Stimulated activated CD8-positive, alpha-beta memory T cell treated with anti-CD3 and anti-CD28 coated beads, Interleukin-4, amount 100 ng/mL, for 1 hour (primary cell): ENCODE measurements at places on chromosomes 1 and 21.

- no peak for DNase-seq
Observed at GRCh38 chr1:214700437-214700836, 97.4 kb downstream of the CENPF start.

DNA sequence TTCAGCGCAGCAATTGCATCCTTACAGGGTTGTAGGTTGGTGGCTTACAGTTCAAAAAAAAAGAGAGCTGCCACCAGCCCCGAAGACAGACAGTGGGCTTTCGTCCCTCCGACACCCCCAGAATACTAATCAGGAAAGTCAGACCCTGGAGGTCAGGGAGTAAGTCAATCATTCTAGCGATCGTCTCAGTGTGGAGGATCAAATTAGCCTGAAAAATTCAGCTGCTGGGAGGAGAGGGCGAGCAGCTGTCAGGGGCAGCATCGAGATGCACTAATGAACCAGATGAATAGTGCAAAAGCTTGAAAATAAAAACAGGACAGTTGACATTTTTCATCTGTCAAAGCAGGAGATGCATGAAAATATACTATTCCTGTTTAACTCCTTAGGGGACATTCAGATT lies 138.4 kb downstream of the NEK7 start:
- DNase-seq = no peak

DNA sequence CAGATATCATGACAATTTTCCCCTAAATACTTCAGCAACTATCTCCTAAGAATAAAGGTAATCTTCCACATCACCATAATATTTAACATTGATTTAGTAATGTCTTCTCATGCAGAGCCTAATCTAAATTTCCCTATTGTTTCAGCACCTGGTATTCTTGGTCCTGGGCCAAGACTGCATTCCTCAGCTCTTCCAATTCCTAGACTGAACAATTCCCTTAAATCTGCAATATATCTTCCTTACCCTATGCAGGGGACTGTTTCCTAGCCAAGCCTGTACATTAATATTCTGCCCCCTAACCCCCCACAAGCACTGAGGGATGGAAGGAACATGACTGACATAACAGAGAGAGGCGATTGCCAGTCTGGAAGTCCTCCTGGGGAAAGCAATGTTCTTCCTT lies 28.7 kb upstream of the DISP1 start:
- no peak for DNase-seq

- no peak for DNase-seq
Observed at GRCh38 chr1:51955797-51956527, 34.5 kb downstream of the RAB3B start.

- no peak for DNase-seq
Observed at GRCh38 chr1:84871181-84871580, 21.8 kb downstream of the LPAR3 start.

DNA sequence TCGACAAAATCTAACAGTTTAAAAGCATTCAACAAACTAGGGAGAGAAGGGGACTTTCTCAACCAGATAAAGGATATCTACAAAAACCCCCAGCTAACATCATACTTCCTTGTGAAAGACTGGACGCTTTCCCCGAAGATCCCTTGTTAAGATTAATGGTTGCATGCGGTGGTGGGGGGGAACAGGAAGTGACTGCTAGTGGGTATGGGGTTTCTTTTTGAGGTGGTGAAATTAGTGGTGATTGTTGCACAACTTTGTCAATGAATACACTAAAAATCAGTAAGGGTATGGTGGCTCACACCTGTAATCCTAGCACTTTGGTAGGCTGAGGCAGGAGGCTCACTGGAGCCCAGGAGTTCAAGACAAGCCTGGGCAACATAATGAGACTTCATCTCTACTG lies 26.9 kb upstream of the EYA3 start:
- no peak for DNase-seq

DNA sequence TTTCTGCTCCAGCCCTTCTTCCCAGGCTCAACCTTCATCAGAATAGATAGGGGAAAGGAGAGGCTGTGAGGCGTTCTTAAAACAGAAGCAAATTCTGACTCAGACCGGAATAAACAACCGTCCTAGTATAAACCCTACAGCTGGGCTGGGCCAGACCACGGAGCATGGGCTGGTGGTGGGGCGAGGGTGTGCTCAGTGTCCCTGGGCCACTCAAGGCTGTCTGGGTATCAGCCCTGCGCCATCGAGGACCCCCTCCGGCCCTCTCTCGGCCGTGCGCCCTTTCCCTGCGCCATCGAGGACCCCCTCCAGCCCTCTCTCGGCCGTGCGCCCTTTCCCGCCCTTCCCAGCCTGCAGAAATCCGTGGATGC lies 36.0 kb downstream of the CAPN2 start:
- DNase-seq = no peak

GRCh38 chr1:93969371-93969770 lies 60.1 kb upstream of the GCLM start:
- DNase-seq = no peak

DNA sequence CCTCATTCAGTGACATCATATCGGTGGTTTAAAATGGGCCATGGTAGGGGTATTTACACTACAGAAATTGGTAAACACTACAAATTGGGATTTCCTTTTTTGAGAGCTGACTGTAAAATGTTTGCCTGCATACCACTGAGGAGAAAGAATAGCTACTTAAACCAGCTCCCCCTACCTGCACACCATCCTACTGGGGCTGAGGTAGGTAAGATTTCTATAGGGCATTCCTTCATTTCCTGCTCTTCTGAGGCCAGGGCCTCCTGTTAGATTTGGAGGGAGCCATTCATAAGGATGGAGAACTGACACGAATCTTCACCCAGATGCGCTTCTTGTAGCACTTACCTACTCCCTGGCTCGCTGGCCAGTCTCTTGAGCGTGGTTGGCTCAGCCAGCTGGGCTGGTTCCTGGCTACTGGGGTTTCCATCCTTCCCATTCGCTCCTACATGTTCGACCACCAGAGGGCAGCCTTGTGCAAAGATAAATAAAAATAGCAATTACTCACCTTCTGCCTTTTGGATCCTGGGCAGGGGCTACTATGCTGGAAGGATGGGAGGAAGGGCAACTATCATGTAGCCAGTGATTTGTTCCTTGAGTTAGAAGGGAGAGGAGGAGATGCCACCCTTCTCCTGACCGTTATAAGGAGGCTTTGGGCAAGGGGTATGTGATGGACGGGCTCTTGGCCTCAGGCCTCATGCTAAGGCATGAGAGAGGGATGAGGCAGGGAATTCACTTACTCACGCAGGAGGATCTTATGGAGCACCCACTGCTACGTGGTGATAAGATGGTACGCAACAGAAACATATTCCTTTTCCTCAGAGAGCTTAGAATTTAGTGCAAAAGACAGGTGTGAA lies 10.7 kb downstream of the OPTC start:
- DNase-seq = peak; percentile 55

GRCh38 chr1:110053552-110054428 lies 16.7 kb downstream of the ALX3 start:
- peak; percentile 41 for DNase-seq

- no peak for DNase-seq
Observed at GRCh38 chr1:53077599-53077965, 15.6 kb downstream of the PODN start.

- DNase-seq = no peak
Observed at GRCh38 chr1:59214248-59215208, 82.4 kb upstream of the FGGY start.

DNA sequence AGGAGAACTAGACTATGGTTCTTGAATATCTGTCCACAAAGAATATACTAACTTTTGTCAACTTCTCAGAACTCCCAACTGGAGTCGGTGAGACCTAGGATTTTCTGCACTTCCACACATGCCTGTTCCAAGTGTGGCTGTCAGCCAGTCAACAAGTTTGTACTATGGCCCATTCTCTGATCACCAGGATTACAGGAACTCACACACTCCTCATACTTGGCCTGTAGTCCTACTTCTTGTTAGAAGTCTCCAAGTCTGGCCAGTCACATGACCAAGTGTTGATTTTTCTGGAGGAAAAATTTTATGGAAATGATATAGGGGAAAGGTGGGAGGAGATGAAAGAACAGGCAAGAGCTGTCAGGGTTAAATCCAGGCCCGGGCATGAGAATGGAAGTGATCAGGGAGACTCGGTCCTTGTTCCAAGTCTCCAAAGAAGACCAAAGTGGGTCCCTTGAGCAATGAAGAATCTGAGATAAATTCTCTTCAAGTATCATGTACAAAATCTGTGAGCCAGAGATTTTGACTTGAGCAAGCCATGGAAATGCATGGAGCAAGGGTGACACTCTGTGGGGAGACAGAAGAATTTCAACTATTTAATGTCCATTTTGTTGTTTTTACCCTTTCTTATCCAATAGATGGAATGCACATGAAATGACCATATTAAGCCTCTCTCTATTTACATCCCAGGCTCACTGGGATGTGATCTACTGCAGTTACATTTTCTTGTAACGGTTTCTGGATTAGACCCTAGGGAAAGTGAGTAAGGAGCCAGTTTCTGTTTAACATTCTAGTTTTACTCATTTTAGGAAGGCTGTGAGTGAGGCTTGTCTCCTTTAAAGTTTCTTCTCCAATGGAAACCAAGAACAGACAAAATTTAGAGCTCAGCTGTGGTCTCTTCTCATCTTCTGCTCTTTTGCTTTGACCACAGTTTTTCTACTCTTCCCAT lies 320.9 kb downstream of the ASTN1 start:
- DNase-seq = no peak

GRCh38 chr1:62142496-62142895 lies 52.2 kb upstream of the L1TD1 start:
- no peak for DNase-seq

DNA sequence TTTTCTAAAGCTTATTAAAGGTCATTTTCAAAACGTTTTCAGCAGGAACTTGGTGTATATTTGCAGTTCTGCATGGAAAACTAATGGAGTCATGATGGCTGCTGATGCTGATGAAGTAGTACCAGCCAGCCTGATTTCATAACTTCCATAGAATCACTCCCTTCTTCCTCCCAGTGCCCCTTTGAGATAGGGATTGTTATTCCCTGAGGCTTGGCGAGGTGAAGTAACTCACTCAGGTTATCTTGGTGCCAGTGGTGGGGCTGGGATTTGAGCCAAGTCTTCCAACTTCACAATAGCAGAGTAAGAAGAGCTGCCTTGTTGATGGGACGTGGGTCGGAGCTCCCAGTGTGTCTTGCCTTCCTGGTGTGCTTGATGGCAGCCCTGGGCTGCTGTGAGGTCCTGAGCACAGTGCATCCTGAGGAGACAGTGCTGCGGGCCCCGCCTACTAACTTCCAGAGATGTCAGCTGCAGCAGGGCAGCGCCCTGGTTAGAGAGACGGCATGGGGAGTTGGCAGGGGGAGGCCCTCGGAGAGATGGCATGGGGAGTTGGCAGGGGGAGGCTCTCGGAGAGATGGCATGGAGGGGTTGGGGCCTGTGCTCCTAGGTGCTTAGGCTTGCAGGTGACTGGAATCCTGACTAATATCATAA lies 92.6 kb downstream of the PCBP3 start:
- DNase-seq = no peak

- DNase-seq = no peak
Observed at GRCh38 chr1:175137369-175137768, 55.2 kb downstream of the KIAA0040 start.

DNA sequence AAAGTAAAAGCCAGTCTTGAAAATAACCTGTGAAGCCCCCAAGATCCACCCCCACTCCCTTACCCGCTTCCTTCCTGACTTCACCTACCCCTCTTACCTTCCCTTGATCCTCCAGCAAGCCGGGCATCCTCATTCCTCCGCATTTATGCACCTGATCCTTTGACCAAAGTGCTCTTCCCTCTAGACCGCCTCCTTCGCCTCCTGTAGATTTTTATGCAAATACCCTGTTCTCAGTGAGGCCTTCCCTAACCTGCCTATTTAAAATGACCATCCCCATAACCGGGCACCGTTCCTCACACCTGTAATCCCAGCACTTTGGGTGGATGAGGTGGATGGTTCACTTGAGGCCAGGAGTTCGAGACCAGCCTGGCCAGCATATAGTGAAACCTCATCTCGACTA lies 1.1 kb upstream of the NENF start:
- DNase-seq = no peak
